ENCODE measurements at places on chromosomes 5 and 9. TPM values are rescaled to one million over a fixed set of nuclear protein-coding genes. Genes with fewer than 3 reads are reported as not detected.

DNA sequence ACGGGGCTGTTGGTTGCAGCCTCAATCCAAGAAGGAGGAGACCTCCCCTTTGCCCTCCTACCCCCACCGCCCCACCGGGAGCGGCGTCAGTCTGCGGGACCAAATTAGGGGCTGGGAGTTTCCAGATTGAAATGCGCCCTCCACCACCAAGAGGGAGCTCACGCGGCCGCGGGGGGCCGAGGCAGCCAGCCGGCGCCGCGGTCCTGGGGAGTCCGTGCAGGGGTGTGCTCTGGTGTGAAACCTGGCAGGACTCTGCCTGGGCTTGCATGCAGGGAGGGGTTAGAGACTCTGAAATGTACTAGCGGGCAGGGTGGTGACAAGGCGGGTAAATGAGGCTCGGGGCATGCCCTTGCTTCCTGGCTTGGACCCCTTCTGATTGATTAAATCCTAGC, 989 bp upstream of the FBN2 start:
- DNase-seq: peak; percentile 44

- no peak for DNase-seq
Measured at GRCh38 chr5:79285833-79286232, 49.9 kb downstream of the JMY start.

MYMK gene
- total RNA-seq: not detected

FAM153A gene
- total RNA-seq: 3.5 TPM

DNA sequence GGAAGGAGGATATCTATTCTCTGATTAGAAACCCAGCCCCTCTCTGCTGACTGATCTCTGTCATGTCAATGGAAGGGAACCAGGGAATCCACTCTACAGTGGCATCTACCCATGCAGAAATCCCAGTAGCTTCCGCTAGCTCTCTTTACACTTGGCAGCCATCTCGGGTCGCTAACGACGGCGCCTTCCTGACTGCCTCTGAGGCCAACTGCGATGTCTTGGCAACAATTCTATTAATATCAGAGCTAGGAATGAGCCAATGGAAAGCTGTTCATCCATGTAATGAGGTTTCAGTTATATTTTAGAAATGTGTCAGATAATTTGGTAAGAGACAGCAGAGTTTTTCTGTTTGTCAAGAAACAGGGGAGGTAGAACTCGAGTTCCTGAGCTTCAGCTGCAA, 67.6 kb upstream of the ATP10B start:
- DNase-seq: no peak

GRCh38 chr5:67857502-67857901, 358.1 kb upstream of the PIK3R1 start:
- DNase-seq: no peak

LCN2 gene
- total RNA-seq: 0.32 TPM

GRCh38 chr5:116410336-116410890, 164.2 kb downstream of the SEMA6A start:
- DNase-seq: no peak

GBGT1 gene
- total RNA-seq: 6.2 TPM
